Activated naive CD8-positive, alpha-beta T cell treated with anti-CD3 and anti-CD28 coated beads, Interleukin-2, amount 50 U/mL, for 16 hours (primary cell): ENCODE measurements at places on chromosomes 3 and 15.

GRCh38 chr3:190269101-190269500 lies 53.1 kb downstream of the CLDN1 start:
- no peak for DNase-seq

DNA sequence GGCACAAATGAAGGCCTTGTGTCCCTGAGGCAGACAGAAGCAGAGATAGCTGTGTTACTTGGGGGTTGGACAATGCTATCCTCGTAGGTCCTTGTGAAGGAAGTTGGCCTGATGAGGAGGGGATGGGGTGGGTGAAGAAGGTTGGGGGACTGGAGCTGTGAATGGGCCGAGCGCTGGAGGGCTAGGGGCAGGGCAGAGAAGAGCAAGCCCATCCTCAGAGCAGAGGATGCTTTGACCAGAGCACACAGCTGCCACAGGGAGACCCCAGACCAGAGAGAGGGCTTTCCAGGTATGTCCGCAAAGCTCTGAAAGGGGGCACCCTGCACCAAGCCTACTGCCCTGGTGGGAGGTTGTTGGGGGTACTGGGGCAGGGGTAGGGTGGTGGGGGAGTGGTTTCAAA lies 5.7 kb upstream of the TBC1D2B start:
- DNase-seq, result no peak

- DNase-seq, result no peak
Measured at GRCh38 chr3:171712171-171712938, 97.9 kb downstream of the PLD1 start.

- DNase-seq, result no peak
Measured at GRCh38 chr15:66063147-66063546, 190.4 kb downstream of the MEGF11 start.

GRCh38 chr15:66114863-66115425 lies 138.6 kb downstream of the MEGF11 start:
- DNase-seq, result no peak

- DNase-seq, result no peak
Measured at GRCh38 chr15:64746921-64747320, 28.5 kb downstream of the RBPMS2 start.

DNA sequence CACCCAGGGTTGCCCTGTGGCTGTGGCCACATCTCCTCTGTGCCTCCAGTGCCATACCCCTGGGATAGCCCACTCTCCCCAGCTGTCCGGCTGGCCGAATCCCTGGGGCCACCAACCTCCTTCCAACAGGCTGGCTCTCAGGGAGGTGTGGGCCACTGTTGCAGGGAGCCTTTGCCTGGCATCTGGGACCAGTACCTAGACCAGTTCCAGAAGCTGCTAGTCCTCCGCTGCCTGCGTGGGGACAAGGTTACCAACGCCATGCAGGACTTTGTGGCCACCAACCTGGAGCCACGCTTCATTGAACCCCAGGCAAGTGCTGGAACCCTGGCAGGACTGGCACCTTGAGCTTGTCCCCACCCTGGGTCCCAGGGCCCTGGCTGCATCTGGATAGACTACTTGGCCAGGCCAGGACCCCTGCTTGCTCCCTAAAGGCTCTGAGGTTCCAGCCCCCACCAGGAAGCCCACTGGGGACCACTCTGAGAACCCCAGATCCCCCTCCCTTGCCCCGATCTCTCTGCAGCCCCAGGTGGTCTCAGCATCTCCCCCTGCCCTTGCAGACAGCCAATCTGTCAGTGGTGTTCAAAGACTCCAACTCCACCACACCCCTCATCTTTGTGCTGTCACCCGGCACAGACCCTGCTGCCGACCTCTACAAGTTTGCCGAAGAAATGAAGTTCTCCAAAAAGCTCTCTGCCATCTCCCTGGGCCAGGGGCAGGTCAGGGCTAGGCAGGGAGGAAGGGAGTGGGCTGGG lies 50.0 kb downstream of the SEMA3G start:
- no peak for DNase-seq

DNA sequence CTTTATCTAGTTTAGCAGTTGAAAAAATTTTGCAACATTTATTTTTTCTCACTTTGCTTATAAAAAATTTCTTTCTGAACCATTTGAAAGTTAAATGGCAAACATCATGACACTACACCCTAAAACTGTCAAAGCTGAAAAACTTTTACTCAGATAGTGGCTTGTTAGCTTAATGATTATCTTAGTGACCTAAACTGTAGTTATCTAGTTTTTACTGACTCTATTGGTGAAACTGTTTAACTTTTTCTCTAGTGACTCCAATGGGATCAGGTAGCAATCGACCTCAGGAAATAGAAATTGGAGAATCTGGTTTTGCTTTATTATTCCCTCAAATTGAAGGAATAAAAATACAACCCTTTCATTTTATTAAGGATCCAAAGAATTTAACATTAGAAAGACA lies 13.3 kb downstream of the FBXO22 start:
- no peak for DNase-seq

GRCh38 chr3:182710557-182711157 lies 82.6 kb upstream of the ATP11B start:
- DNase-seq, result no peak

- DNase-seq, result no peak
Measured at GRCh38 chr3:53724566-53724965, 121.7 kb downstream of the CHDH start.

DNA sequence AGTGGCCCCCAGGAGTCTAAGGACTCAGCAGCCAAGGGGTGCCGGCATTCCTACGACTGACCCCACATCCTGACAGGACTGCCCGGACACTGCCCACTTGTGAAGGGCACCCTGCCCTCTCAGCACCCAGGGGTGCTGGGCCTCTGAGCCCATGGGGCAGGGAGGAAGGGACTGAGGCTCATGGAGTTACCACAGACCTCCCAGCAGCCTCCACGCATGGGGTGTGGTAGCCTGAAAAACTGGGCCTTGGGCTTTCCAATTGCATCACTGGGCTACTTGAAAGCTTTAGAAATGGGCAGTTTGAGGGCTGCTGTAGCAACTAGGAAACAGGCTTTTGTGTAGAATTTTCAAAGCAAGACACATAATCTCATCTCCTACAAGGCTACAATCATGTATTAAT lies 13.2 kb downstream of the TKT start:
- no peak for DNase-seq

GRCh38 chr15:40407330-40407990 lies 1.9 kb downstream of the IVD start:
- DNase-seq, result no peak

GRCh38 chr3:108221911-108222852 lies at the start of gene IFT57:
Gene IFT57, minus strand, starts transcription at chr3:108222424. Its CDS starts 102 bp downstream, at chr3:108222322.
- peak; percentile 88 for DNase-seq

GRCh38 chr3:157059661-157060060 lies 100.3 kb downstream of the CCNL1 start:
- no peak for DNase-seq

DNA sequence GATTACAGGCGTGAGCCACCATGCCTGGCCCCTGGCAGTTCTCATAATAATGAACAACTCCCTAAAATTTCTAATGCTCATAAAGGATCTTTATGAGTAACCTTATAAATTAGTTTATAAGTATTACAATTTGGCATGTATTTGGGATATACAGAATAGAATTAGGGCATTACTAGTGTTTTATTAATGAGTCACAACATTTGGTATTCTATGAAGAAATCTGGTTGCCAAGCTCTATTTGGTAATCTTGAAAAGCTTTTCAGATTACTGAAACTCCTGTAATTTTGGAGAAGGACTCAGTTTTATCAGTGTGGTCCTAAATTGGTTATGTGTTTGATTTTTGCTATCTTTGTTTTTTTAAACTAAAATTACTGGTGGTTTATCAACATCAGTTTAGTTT lies 45.8 kb downstream of the TM6SF1 start:
- no peak for DNase-seq

DNA sequence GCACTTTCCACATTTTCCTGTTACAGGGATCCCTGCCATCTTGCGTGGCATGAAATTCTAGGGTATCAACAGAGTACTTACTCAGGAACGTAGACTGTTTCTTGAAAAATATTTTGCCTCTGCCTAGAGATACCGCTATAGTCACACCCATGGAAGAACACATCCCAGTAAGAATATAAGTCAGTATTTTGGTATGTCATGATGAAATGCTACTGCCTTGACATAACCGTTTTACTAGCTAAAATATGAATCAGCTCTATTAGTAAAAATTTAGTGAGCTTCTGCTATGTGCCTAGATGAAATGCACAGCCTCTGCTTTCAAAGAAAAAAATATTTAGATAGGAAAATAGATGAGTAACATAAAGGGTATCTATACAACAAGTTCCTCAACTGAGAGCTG lies 276.4 kb downstream of the TBC1D5 start:
- DNase-seq, result no peak

DNA sequence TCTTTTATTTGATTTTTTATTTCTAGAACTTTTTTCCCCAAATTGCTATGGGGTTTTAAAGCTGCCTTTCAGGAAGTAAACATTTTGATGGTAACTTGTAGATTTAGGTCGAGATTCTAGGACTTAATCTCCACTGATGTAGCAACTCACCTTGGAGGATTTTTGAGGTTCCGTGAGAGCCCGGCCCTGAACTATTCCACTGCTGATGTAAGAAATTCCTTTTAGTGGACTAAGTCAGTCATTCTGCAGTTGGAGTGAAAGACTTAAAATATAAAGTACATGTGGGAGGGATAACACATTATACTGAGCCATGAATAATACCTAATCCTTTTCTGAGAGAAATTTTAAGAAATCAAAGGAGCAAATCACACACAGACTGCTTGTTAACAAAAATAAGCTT lies 12.6 kb upstream of the LRRC34 start:
- DNase-seq, result no peak
